ENCODE measurements at places on chromosomes 11 and 22.

- no peak for DNase-seq
Measured at GRCh38 chr11:92211576-92212167, 12.9 kb upstream of the FAT3 start.

DNA sequence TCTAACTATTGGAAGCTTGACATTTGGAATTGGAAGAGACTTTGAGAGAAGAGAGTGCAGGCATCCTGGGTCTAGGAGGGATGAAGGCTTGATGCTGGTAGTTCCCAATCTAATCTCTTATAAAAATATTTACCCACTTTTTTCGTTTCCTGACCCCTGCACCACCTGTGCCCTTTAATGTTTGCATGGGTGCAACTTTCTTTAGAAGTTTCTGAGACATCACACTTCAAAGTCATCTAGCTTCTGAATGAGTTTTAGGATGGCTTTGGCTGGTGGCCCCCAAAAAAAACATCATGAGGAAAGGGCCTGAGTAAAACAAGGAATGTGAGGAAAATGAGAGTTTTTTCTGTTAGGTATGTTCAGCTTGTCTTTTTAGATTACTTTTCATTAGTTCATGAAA, 1.1 kb downstream of the POLD3 start:
- no peak for DNase-seq

- no peak for DNase-seq
Measured at GRCh38 chr22:22655452-22656290, 11.3 kb downstream of the GGTLC2 start.

- no peak for DNase-seq
Measured at GRCh38 chr11:130608287-130608686, 159.8 kb downstream of the ADAMTS15 start.

- no peak for DNase-seq
Measured at GRCh38 chr11:93783362-93783761, 720 bp upstream of the MED17 start.

- no peak for DNase-seq
Measured at GRCh38 chr11:120389693-120390584, 53.7 kb downstream of the ARHGEF12 start.

GRCh38 chr11:121534131-121535093, 81.6 kb upstream of the SORL1-AS1 start:
- no peak for DNase-seq

GRCh38 chr11:35066783-35067423, 72.1 kb upstream of the CD44 start:
- no peak for DNase-seq

- no peak for DNase-seq
Measured at GRCh38 chr11:2550606-2550970, 105.8 kb downstream of the KCNQ1 start.

GRCh38 chr11:96781082-96781481, 391.3 kb downstream of the JRKL start:
- DNase-seq: no peak

- DNase-seq: no peak
Measured at GRCh38 chr11:10091314-10092045, 202.5 kb downstream of the SBF2 start.

DNA sequence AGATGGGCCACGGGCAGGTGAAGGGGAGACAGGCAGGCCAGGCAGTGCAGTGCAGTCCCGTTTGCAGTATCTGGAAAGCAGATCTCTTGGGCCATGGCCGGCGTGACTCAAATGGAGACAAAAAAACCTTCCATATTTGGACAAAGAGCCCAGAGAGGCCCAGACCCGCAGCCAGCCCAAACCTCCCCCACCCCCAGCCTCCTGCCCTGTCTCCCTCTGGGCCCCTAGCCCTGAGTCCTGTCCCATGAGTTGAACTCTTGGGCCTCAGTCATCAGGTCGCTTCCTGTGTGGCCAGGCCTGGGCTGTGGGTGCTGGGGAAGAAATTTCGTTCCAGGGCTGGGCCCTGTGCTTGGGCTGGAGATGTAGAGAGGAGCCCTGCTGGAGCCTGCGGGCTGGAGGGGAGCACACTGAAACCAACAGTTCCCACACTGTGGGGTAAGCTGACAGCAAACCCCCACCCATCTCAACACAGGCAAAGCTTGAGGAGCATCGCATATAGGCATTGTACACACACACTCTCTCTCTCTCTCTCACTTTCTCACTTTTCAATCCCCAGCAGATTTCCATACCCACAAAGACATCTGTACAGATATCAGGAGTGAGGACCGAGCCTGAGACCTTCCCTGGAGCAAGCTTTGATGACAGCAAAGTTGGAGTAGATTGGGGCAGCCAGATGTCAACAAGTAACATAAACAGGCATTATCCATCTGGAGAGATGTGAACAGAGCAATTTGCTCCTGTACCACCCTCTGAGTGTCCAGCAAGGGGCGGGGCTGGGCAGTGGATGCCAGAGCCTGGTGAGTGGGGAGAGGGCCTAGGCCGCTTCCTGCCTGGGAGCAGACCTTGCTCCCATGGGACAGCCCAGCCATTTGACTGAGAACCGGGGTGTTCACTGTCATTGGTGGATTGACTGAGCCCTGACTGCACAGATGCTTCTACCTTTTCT, 17.2 kb downstream of the ARHGEF17 start:
- DNase-seq: no peak

DNA sequence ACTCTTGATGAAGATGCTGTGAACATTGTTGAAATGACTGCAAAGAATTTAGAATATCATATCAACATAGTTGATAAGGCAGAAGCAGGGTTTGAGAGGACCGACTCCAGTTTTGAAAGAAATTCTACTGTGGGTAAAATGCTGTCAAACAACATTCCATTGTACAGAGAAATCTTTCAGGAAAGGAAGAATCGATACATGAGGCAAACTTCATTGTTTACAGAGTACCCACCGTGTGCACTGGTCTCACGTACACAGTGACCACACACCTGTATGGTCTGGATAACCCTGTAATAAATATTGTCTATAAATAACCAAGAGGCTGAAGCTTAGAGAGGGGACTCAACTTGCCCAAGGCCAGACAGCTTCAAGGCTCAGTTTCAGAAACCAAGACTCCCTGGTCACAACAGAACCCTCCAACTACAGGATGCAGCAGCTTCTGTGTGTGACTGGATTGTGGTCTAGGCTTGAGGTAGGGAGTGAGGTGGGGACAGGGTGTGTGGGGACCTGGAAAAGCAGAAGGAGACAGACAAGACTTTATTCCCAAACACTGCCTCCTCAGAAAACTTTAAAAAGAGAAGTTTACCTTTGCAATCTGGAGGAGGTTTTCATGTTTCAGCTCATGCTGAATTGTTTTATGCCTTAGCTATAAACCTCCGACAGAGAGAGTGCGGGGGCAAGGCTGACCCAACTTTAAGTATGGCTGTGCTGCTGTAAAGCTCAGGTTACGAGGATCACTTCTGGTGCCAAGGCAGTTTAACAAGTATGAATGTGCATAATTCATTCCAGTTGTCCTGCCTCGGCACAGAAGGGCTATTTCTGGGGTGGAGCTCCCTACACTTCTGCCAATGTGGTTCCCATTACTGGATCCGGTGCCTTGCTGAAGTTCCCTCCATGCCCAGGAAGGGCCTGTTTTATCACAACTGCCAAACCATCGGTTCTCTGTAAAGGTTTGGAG, 372.6 kb upstream of the NARS2 start:
- DNase-seq: no peak

GRCh38 chr11:75285776-75286360, 45.3 kb downstream of the TPBGL start:
- DNase-seq: no peak

- DNase-seq: no peak
Measured at GRCh38 chr11:1642288-1643145, 12.9 kb downstream of the KRTAP5-5 start.

- no peak for DNase-seq
Measured at GRCh38 chr22:44462246-44463010, 35.6 kb downstream of the RTL6 start.

- no peak for DNase-seq
Measured at GRCh38 chr11:15874704-15875103, 481.6 kb downstream of the SOX6 start.

DNA sequence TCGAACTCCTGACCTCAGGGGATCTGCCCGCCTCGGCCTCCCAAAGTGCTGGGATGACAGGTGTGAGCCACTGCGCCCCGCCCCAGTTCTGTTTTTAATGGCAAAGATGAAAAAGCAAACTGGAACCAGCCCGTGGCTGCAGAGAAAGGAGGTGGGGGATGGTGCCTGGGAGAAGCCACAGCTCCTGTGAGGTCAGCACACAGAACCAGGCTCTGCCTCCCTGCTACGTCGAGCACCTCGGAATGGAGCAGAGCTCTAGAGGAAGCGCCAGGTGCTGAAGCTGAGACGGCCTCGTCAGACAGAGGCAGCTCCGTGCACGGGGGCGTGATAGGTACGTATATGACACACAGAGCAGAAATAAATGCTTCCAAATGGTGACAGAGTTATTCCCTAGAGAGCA, 8.5 kb downstream of the DRD4 start:
- no peak for DNase-seq

DNA sequence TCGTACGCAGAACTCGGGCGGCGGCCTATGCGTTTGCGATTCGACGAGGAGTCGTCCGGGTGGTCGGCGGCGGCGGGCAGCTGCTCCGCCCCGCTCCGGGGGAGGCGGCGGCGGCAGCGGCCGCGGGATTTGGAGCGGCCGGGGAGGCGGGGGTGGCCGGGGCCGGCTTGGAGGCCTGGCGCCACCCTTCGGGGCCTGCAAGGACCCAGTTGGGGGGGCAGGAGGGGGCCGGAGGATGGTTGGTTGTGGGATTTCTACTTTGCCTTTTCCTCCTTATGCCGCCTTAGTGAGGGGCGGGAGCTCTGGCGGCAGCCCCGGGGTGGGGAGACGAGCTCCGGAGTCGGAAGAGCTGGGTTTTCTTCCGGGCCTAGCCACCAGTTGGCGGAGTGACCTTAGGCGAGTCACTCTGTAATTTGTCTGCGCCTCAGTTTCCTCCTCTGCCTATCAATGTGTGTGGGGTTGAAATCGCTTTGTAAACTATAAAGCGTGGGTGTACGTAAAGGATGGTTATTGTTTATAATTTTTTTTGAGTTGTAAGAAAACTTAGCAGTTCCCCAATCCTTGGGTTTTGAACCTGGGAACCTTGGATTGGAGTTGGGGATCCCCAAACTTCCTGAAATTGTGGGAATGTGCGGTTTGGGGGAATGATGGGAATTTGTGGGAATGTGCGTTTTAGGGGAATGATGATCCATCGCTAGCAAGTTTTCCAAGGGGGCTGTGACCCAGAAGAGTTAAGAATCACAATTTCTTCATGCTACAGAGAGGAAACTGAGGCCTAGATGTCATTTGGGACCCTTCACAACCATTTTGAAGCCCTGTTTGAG, 679 bp downstream of the TUG1 start:
- no peak for DNase-seq

- DNase-seq: no peak
Measured at GRCh38 chr11:17369684-17370243, 18.2 kb downstream of the NCR3LG1 start.

DNA sequence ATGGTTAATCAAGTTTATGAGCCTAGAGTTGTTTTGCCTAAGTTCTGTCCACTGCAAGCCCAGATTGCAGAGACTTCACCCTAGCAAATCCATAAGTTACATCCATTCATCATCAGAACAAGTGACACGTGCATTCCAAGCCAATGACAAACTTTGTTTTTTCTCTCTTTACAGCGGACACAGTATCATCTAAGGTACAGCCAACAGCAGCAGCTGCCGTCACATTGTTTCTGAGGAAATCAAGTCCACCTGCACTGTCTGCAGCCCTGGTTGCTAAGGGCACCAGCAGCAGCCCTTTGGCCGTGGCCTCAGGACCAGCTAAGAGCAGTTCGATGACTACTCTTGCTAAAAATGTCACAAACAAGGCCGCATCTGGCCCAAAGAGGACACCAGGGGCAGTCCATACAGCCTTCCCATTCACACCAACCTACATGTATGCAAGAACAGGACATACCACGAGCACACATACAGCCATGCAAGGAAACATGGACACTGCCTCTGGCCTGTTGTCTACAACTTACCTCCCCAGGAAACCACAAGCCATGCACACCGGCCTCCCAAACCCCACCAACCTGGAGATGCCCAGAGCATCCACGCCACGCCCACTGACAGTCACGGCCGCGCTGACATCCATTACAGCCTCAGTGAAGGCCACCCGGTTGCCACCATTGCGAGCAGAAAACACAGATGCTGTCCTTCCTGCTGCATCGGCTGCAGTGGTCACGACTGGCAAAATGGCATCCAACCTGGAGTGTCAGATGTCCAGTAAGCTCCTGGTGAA, 155.8 kb downstream of the C11orf91 start:
- no peak for DNase-seq

GRCh38 chr11:10066441-10066840, 227.6 kb downstream of the SBF2 start:
- DNase-seq: no peak

- DNase-seq: no peak
Measured at GRCh38 chr11:14773755-14774154, 118.3 kb downstream of the CYP2R1 start.

DNA sequence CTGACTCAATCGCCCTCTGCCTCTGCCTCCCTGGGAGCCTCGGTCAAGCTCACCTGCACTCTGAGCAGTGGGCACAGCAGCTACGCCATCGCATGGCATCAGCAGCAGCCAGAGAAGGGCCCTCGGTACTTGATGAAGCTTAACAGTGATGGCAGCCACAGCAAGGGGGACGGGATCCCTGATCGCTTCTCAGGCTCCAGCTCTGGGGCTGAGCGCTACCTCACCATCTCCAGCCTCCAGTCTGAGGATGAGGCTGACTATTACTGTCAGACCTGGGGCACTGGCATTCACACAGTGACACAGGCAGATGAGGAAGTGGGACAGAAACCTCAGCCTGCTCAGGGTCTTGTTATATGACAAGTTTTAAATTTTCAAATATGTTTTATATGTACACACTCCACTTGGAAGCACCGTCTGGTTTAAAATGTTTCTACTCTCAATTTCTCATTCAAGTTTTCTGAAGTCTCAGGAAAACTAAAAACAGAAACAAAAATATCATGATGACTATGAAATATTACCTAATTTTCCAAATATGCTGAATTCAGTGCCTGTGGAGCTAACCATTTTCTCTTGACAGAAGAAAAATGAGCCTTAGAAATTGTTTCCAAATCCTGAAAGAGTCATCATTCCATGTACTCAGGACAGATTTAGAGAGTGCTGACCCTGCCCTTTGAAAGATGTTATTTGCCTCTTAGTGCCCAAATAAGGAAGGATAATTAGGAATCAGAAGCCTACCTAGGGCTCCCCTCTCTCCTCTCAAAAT, 48.8 kb upstream of the TOP3B start:
- DNase-seq: no peak

DNA sequence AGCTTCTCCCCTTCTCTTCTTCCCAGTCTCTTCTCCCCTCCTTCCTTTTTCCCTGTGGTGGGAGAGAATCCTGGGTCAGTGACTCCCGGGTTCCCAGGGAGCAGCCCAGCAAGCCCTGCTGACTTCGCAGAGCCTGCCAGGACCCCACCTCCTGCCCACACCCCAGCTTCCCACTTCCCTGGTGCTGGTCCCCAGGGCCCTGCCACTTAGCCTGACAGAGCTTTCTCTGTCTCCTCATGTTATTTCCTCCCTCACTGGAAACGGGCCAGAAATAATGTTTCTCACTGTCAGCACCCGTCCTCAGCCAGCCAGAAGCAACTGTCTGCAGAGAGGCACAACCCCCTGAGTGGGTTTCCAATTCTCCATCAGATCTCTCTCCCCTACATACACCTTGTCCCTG, 27.1 kb downstream of the C11orf96 start:
- DNase-seq: no peak

Data from CD8-positive, alpha-beta memory T cell (primary cell).